Inflammatory macrophage treated with lipopolysaccharide for 4 hours (primary cell): ENCODE measurements at places on chromosomes 6 and 20.

GRCh38 chr6:89689732-89690131, 51.2 kb upstream of the LYRM2 start:
- peak; percentile 69 for DNase-seq

DNA sequence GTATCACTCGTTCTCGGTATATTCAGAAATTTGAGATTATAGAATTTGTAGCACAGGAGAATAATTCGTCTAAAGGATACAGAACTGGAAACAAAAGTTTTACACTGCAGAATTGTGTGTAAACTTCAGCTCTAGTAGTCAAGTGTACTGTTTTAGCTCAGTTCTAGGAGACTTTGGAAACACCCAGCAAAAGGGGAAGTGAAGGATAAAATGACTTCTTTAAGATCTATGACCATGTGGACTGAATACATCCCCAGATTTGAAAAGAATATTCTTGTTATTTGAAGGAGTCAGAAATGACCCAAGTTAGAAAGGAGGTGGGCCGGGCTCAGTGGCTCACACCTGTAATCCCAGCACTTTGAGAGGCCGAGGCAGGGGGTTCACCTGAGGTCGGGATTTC, 174.0 kb upstream of the FOXQ1 start:
- no peak for DNase-seq

DNA sequence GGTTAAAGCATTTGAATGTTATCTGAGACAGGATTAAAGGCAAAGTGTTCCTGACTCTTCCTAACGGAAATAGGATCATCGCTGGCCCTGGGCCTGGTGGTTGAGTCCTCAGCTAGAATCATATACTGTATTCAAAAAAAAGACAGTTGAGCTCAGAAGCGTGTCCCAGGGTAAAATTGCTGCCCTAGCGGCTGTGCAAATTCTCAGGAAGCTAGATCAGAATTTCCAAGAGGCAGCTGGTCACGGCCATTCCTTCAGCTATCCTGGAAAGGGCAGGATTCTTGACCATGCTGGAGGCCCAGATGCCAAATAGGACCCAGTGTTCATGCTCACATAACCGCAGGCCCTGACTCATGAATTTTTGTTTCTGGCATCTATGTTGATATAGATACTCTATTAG, 67.4 kb downstream of the STMND1 start:
- DNase-seq: no peak

DNA sequence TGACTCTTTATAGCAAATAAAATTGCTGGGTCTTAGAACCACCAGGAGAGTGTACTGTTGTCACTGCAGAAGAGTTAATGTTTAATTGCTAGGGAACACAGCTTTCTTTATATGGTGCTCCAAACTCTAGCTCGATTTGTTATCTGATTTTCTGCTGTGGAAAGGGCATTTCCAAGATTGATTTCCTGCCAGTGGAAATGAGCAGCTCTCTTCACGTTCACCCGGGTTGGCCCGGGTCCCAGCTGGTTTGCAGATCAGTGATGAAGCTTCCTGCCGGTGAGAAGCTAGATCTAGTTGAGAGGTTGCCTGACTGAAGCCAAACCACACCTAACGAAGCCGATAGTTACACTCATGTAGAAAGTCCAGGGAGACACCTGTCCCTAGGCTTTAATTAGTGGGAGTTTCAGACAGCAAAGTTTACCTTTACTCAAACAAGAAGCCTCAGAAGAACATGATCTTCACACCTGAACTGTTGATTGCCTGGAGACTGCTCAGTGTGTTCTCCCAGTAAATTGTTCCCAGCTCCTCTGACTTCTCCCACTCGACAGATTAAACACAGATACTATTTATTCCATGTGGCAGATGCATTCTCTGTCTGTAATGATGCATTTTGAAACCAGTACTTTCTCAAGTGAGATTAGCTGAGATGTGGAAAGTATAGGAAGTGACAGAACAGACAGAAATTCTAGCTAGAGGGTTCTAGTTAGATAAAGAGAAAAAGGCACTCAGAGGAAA, 27.8 kb downstream of the PAQR8 start:
- DNase-seq: no peak

DNA sequence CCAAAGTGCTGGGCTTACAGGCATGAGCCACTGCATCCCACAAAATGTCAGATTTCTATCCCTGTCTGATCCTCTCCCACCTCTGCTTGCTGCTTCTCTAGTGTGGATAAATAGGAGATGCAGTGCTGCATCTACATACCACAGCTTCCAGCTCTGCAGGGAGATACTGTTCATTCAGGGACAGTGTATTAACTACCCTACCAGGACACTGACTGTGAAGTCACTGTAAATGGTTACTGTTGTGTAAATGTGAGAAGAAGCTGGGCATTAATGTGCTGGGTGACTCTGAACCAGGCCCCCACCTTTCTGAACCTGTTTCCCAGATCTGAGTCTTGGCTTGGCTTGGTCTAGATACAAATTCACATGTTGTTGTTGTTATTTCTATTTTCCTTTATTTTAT, 488.6 kb upstream of the SULF2 start:
- no peak for DNase-seq

- DNase-seq: peak; percentile 55
These were observed 637 bp downstream of the ARID1B start for GRCh38 chr6:156777577-156778453.

DNA sequence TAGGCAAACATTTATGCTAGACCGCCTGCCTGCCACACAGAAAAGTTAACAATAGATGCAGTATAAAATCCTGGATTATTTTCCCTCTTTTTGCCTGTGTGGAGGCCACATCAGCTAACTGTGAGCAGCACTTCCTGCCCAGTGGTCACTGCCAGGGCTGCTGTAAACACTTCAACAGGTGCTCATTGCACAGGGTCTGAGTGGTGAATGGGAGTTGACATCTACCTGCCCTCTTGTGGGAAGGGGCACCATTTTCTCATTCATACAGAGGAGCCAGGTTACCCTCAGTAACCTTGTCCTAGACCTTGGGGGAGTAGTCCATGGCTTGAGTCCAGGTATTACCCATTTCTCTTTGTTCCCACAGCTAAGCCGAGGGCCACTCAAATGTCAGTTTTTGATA, 235.3 kb downstream of the TMEM242 start:
- DNase-seq: no peak

DNA sequence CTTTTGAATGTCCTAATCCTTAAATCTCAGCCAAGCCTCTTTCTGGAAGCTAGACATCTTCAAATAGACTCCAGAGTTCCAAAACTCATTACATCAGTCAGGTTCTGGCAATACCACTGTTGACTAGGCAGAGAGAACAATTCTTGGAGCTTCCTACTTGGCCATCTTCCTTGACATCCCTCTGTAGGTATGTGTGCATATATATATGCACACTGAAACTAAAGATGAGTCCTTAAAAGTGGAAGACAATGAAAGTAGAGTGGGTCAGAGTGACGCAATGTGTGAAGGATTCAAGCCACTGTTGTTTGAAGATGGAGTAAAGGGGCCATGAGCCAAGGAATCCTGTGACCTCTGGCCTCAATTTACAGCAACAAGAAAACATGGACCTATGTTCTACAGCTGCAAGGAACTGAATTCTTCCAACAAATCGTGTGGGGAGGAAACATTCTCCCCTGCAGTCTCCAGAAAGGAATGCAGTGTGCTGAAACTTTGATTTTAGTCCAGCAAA, 18.7 kb upstream of the DUSP22 start:
- no peak for DNase-seq

GRCh38 chr6:41633056-41633634, 5.1 kb upstream of the MDFI start:
- peak; percentile 2 for DNase-seq

DNA sequence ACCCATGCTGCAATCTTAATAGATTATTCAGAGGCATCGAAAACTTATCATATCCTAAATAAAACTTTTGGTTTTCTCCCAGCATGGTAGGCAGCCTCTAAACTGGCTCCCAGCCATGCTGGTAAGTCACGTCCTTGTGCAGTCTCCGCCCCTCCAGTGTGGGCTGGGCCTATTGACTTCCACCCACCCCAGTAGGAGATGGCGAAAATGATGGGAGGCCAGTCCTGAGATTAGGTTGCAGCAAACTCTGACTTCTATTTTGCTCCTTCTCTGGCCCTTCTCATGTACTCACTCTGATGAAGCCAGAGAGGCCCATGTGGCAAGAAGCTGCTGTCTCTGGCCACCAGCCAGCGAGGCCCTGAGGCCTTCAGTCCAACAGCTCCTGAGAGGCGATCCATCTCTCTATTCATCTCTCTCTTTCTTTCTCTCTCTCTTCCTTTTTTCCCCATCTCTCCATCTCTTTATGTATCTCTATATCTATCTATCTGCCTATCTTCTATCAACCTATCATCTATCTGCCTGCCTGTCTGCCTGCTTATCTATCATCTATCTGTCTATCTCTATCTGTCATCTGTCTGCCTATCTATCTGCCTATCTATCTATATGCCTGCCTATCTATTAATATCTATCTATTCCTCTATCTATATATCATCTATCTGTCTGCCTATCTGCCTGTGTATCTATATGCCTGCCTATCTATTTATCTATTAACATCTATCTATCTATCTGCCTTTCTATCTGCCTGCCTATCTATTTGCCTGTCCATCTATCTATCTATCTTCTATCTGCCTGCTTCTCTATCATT, 52.7 kb upstream of the STX16 start:
- no peak for DNase-seq

DNA sequence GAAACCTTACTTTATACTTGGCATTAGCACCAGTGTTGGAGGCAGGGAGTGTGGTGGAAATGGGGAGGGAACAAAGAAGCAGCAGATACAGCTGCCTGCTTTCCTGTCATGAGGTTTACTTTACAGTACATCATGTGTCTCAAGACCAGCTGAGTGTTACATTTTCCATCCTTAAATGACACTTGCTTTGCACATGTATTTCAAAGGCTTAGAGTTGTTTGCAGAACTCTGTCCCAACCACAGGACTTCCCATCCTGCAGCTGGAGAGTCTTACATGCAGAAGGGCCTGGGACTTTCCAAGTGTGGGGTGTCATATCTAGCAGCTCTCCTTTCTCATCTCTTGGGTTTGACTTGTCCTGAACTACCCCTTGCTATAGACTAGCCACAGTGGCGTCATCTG, 395.9 kb downstream of the DHX35 start:
- DNase-seq: peak; percentile 7

DNA sequence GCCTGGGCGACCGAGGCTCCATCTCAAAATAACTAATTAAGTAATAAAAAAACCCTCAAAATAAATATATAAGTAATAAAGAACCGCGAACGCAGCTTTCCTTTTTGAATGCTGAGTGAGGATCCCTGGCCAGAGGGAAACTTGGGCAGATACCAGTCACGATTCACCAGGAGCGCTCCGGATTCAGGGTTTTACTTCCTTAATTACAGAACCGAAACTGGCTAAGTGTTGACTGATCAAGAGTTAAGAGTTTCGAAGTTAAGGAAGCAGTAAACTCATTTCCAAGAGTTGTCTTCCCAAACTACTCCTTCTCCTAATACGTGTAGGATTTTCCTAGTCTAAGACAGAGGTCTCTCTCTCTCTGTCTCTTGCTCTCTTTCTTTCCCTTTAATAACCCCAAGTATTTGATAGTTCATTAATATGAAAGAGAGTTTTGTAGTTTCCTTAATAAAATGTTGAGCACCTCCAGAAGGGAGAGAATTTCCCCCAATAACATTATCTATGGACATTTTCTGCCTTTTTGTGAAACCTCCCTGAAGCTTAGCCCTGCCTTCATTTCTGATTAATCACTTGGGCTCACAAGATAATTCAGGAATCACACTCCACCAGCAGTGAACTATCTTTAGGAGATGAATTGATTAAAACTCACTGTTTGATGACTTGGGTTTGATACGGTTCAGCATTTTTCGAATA, 61.4 kb upstream of the ZNF217 start:
- peak; percentile 90 for DNase-seq

GRCh38 chr6:71383901-71384489, 95.4 kb downstream of the OGFRL1 start:
- peak; percentile 46 for DNase-seq

GRCh38 chr20:19922716-19923115, 94.4 kb upstream of the NAA20 start:
- DNase-seq: no peak

GRCh38 chr6:75952128-75952527, 120.3 kb downstream of the IMPG1 start:
- DNase-seq: no peak

GRCh38 chr6:138203315-138203714, 15.0 kb downstream of the PBOV1 start:
- no peak for DNase-seq

DNA sequence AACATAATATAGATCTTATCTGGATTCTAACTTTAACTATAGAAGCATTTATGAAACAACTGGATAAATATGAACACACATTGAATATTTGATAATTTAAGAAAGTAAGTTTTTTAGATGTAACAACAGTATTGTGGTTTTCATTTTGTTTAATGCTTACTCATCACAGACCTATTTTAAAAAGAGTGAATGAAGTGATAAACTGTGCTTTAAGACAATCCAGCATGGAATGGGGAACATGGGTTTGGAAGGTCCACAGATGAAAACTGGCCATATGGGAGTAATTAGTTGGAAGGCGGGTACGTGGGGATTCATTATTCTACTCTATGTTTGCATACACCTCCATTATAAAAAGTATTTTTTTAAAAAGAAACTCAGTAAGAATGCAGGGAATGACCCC, 21.2 kb downstream of the EPB41L2 start:
- no peak for DNase-seq

DNA sequence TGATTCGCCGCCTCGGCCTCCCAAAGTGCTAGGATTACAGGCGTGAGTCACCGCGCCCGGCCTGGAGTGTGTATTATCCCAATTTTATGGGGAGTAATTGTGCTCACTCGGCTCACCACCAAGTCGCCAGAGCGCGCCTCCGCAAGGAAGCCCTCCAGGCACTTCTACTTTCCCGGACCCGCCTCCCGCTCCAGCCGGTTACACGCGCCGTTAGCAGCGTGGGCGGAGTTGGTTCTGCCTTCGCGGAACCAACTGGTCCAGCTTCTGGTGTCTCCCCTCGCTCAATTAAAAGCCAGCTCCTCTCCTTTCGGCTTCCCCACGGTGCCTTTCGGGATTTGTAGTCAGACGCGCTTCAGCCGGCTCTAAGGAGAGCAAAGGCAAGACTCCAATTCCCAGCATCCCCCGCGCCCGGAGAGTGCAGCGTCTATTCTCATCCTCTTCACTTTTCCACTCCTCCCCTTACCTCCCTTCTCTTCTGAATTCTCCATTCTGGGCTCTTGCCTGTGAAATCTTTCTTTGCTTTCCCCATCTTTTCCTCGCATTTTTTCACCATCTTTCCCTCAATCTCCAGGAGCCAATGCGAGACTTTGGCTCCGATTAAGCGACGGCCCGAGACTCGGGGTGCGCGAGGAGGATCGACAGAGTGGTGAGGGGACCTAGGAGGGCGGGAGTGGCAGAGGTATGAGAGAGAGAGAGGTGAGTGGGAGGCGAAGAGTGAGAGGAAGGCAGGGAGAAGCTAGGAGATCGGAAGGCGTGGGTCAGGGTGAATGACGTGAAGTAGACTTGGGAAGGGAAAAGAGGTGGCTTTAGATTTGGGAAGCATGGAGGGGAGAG, at the start of gene GTF2H4:
Gene GTF2H4, plus strand, starts transcription at position 450 of the 834 bp plus-strand sequence.
- peak; percentile 99 for DNase-seq

GRCh38 chr6:159754959-159755914, 6.6 kb upstream of the ACAT2 start:
- no peak for DNase-seq

GRCh38 chr20:43017241-43018030, 172.3 kb downstream of the PTPRT start:
- DNase-seq: no peak

GRCh38 chr6:134097114-134097707, 44.8 kb upstream of the SLC2A12 start:
- DNase-seq: peak; percentile 67
